Nucleus accumbens (tissue), 56 donors: ENCODE measurements at places on chromosomes 2 and 18.
A peak's percentile ranks its signal among the peaks of the same experiment; 100 is the strongest.

GRCh38 chr2:218981881-218982585, 3.0 kb downstream of the FEV start:
- no peak for DNase-seq

DNA sequence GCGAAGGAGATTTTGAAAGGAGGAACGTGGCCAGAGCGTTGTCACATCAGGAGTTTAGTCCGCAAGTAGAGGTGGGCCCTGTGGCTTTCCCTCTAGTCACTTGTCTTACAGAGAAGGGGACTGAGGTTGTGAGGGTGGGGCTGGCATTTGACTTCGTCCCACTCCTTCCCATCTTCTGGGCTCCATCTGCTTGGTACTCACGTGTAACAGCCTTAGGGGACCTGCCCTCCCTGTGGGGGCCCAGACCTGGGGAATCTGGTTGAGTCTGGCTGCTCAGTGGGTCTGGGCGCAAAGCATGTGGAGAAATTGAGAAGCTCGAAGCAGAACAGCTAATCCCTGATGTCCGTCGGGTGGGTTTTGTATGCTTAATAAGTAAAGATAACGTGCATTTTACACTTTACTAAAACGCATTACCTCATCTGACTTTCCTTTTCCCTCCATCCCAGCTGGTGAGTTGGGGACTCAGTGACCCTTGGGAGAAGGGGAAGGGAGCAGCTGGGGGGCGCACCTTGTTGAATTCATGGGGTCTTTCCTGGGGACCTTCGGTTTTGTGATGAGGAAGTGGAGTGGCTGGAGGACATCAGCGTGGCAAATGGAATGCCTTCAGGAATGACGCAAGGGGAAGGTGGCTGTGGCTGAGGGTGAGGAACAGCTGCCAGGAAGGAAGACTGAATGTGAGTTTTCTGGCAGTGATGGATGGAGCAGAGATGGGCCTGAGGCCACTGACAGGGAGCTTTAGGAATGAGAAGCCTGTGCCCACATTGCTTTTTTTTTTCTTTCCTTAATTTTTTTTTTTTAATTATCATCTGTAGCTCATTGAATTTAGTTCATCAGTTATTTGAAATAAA, 44.8 kb downstream of the ASAP2 start:
- no peak for DNase-seq

GRCh38 chr2:20257411-20257810, 32.5 kb upstream of the SDC1 start:
- DNase-seq = no peak

DNA sequence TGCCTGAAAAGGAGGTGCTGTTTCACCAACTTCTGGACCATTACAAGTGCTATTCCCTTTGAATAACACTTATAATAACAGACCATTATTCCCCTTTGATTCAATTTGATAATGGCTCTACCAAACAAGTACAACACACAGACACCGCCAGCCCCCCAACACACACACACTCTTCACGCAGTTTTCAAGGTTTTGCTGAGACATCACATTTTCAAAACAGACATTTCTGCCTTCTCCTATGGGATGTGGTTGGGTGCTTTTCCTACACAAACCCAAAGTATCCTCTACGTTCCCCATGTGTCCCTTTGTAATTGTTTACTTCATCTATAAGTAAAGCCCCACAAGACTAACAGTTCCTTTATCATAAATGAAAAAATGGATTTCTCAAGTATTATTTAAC, 229.7 kb downstream of the KCNH7 start:
- DNase-seq = no peak

- DNase-seq = no peak
Measured at GRCh38 chr18:79356435-79356834, 39.3 kb upstream of the NFATC1 start.

GRCh38 chr2:189561371-189562038, 19.1 kb downstream of the SLC40A1 start:
- DNase-seq = no peak

- no peak for DNase-seq
Measured at GRCh38 chr18:34802959-34803358, 92.9 kb downstream of the DTNA start.

GRCh38 chr2:107258531-107259407, 372.8 kb upstream of the ST6GAL2 start:
- no peak for DNase-seq

DNA sequence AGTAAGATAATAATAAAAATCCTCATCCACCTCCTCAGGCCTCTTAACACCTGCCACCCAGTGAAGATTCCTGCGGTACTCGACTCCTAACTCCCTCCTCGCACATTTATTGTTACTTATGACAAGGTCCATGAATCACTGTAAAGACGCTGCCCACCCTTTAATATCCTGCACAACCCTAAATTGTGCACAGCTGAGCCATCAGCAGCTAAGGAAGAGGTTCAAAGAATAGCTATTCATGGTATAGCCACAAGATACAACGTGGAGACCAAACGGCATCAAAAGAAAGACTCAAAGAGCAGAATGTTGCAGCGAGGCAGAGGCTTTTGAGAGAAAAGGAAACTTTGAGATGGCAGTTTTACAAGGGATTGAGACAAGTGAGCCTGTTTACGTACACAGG, 266.3 kb downstream of the SATB2 start:
- DNase-seq = no peak

DNA sequence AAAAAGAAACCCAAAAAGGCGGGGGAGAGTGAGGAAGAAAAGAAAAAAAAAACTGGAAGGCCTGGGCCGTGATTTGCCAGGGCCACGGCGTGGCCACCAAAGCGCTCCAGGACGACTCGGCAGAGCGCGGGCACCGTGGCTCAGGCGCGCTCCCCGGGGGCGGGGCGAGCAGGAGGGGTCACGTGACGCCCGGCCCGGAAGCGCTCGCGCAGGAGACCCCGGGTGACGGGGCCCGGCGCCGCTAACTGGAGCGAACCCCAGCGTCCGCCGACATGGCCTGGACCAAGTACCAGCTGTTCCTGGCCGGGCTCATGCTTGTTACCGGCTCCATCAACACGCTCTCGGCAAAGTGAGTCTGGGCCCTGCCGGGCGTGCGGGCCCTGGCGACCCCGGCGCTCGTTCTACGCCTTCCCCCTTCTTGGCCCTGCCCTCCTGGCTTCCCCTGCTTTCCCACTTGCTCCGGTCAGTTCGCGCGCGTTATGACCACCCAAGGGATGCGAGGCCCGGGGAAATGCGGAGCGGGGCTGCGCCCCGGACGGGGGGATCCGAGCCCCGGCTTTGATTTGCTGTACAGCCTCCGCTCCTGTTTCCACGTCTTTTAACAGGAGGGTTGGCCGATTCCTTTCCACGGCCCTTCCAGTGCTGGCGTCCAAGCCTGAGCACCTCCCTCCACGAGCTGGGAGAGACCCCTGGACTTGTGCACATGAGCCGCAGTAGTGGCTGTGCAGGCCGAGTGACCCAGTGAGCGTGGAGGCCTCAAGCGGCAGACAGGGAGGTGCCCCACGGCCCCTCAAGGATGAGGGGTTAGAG, at the start of gene SLC35F6:
SLC35F6 (plus strand) TSS at position 207 of the 810 bp plus-strand sequence; CDS start at position 273, 66 bp downstream.
- peak; percentile 68 for DNase-seq

DNA sequence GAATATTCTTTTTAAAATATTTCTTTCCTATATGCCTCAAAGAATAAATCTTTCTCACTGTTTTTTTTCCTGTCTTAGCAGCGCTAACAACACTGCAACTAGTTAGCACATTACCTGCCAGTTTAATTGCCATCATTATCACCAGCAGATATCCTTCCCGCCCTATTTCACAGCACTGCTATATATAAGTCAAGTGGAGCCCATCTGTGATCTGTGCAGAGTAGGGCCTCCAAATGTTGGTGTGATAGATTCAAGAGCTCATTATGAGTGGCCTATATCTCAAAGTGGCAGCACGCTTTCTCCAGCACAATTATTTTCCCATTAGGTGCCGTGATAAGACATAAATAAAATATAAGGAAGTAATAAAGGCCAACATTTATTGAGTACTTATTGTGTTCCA, 19.8 kb upstream of the RGPD4 start:
- no peak for DNase-seq

- DNase-seq = no peak
Measured at GRCh38 chr2:218005486-218005885, 2.7 kb upstream of the TNS1 start.

DNA sequence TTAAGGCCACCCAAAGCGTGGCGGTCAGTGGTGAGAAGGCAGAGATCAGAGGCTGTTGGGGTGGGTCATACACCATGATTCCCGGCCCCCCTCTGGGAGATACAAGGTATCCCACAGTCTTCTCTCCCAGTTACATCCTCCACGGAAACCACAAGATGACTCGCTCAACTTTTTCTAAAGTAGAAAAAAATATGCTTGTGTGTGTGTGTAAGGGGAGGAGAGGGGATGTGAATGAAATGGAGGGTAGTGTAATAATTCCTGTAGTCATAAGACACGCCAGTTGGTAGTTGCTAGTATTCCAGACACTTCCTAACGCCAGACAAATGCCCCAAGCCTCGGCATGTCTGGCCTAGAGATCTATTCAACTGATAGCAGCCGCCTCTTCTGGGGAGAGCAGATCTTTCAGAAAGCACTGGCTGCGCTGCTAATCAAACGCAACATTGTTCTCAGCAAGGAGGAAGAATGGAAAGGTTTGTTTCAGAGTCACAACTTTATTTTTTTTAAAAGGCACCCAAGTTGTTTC, 143.5 kb downstream of the TGIF1 start:
- DNase-seq = peak; percentile 82

- DNase-seq = no peak
Measured at GRCh38 chr2:191359133-191359532, 113.9 kb downstream of the MYO1B start.

DNA sequence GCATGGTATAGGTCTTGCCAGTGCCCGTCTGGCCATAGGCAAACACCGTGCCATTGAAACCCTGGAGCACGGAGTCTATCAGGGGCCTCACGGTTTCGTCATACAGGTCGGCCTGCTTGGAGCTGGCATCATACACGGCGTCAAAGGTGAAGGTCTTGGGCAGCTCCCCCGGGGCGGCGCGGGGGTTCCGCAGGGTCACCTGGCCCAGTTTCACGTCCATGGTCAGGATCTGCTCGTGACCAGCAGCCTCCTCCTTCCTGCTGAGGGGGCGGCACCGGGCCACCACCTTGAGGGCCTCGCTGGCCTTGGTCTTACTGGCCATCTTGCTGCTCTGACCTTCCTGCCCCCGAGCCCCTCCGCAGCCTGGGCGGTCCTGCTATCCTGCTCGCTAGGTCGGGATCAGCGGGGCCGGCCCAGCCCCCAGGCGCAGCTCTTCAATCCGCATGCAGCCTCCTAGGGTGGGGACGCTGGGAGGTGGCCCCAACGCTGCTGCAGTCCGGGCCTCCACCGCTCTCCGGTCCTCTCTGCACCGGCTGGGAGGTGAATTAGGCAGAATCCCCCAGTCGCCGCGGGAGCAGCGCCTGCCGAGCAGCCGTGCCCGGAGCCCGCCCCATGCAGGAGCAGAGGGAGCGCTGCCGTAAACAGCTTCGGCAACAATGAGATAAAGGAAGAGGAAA, 563 bp downstream of the KIF3C start:
- DNase-seq = no peak

- no peak for DNase-seq
Measured at GRCh38 chr18:65754121-65754520, 3.3 kb downstream of the CDH7 start.

- no peak for DNase-seq
Measured at GRCh38 chr2:146412625-146413024, 1432.2 kb upstream of the ACVR2A start.

- no peak for DNase-seq
Measured at GRCh38 chr2:38301340-38301968, 75.6 kb downstream of the ATL2 start.

DNA sequence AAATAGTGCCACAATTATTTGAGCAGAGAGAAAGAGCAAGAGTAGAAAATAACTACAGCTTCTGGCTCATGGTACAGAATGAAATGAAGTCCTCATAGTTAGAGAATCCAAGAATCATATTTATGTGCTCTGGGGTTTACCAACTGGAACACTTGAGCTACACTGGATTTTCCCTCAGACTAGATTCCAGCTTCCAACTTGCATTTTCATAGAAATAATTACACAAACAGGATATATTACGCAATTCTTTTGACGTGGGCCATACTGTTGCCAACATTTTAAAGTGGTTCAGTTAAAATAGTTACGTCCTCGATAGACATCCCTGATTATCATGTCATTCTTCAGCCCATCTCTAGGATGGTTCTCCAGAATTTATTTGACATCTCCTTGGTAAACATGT, 129.2 kb downstream of the ETAA1 start:
- DNase-seq = no peak

GRCh38 chr18:3624546-3624934, 174.6 kb downstream of the TGIF1 start:
- no peak for DNase-seq

GRCh38 chr18:9673296-9674251, 34.5 kb upstream of the RAB31 start:
- DNase-seq = no peak

DNA sequence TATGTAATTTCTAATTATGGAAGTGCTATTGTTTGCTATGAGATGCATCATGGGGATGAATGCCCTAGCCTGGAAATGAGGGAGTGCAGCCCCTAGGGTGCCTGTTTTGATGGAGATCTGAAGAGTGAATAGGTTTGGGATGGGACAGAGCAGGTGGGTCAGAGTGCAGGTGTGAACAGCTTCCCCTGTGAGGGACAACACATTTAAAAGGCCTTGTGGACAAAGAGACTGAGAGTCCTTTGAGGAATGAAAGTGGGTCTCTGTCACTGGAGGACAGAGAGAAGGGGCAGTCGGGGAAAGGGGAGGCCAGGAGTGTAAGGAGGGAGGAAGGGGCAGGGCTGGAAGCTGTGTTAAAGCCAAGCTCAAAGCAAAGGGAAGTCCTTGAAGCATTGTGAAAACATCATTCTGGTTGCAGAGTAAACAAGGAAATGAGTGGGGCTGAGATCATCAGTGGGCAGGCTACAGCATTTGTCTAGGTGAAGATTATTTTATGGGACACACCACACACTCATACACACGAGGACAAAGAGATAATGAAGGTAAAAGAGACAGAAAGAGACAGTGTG, 877.6 kb downstream of the SLC4A3 start:
- no peak for DNase-seq

- DNase-seq = no peak
Measured at GRCh38 chr2:231161252-231161839, 36.5 kb upstream of the HTR2B start.

DNA sequence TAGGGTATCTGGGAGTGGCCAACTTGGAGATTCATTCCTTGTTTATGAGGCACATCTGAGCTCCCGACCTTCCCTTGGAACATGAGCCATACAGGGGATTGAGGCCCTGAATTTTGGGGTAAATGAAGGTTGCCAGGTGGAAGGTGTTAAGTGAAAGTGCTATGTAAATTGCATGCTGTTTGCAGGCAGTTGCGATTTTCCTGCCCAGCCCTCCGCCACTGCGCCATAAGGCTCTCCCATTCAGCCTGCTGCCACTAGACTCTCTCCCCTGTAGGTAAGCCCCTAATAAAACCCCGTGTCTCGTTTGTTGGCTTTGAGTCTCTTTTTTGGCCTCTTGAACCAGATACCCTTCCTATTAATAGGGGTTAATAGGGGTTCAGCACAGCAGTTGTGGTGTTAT, 33.8 kb downstream of the PCARE start:
- DNase-seq = no peak

DNA sequence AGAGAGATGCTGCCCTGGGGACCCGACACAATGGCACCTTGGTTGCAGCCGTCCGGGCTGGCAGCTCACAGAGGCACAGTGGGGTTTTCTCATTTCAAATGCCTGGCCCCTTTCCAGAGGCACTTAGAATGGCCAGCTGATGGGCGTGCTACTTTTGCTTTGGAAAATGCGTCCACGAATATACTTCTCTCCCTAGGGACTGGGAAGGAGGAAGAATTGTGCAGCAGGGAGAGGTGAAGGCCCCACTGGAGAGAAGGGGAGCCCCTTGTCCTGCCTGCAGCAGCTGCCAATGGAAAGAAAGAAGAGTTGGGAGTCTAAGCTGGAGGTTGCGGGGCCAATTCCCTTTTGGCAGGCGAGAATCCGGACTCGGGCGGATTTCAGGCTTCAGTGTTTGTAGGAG, 1.1 kb upstream of the MAL start:
- DNase-seq = peak; percentile 70
